ENCODE measurements at places on chromosomes 6 and 20.

GRCh38 chr6:117601811-117602150 is 530 bp downstream of the GOPC start:
- DNase-seq = no peak

DNA sequence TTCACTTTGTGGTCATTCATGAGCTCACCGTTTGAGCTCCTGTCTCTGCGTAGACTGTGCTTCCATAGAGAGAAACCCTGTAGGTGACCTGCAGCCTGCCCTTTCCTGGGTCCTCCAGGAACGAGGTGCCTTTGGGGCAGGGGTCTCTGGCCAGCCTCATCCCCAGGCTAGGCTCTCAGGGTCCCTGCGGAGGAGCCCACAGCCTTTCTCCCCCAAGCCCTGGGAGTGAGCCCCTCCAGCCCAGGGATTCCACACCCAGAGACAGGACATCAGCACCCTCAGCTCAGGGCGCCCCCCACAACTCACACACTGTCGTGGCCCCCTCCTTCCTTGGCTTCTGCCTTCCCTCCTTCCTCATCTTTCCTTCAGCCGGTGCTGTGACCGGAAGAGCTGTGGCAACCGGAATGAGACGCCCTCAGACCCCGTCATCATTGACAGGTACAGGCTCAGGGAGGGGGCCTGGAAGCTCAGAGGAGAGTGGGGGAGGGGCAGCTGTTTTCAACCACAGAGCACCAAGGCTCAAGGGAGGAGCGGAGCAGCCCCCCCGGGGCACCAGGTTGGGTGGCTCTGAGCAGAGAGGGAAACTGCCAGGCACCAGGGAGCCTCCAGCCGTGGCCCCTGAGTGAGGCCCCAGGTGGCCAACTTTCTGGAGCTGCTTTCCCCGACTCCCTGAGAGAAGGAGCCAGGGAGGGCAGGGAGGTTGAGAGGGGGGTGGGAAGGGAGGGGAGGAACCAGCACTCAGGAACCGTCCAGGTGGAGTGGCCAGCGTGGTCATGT is 16.8 kb downstream of the EBF4 start:
- no peak for DNase-seq

DNA sequence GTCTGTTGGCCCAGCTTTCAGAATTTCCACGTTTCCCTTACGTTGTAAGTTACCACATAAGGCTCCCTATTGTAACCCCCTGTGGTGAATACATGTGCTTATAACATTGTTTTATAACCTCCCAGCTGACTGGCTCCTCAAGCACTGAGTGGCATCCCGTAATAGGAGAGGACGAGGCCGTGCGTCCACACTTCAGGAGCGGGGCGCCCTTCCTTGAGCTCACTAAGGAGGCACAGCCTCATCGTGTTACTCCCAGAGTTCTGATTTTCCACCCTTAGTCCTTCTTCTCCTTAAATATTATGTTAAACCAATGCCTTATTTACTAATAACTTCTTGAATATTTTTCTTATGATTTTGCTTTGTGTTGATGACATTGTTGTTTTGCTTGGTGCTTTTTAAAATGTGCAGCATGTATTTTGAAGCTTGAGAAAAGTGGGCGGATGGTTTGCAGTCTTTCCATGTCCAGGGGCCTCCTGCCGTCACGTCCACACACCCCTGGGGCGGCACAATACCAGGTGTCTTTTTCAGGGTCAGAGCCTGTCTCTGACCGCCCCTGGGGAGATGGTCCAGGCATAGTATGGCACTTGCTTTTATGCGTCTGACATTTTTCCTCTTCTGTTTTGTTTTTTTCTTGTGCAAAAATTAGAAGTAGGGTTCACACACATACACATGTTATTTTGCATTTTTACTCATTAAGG is 181.8 kb downstream of the DLL1 start:
- no peak for DNase-seq

DNA sequence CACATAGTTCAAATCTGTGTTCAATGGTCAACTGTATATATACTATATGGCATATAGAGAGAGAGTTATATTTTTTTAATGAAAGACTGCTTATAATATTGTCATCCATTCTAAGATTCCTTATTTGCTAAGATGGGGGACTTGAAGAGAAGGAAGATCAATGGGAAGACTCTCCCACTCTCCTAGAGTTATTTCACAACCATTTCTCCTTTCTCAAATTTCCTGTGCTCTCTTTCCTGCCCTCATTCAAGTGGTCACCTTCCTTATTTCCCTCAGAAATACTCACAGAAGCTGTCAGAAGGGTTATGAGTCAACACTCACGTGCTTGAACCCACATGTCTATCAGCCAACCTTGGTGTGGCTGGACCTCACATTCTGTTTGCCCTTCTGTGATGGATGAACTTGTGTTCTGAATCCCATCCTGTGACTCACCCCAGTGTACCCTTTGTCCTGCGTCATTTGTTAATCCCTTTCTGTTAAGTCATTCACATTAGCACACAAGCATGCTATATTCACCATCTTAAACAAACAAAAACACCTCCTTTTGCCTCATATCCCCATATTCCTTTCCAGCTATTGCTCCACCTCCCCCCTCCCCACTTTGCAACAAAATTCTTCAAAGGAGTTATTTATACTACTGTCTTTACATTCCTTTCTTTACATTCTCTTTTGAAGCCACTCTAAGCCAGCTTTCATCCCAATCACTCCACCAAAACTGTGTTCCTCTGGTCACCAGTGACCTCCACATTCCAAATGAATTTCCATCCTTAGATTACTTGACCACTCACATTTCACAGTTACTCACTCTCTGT is 279.3 kb upstream of the TCF21 start:
- DNase-seq = peak; percentile 100

- DNase-seq = peak; percentile 10
Measured at GRCh38 chr6:2659882-2660281, 90.8 kb downstream of the MYLK4 start.

DNA sequence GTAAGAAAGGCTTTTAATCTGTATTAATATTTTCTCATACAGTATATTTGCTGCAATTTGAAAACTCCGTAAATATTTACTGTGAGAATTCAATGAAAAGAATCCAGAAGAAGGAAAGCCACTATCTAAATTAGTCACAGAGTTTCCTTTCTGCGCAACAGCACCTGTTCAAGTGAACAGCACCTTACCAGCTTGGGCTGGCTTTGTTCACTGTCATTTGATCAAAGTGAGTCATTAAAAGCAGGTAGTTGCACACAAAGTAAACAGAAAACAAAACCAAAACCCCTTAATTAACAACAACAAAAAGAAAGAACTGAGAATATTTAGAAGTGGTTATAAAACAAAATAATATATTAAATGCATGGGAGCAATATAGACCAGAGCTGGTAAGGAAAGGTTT is 12.8 kb downstream of the SMLR1 start:
- no peak for DNase-seq

GRCh38 chr6:15400572-15401004 is 154.7 kb downstream of the JARID2 start:
- no peak for DNase-seq

DNA sequence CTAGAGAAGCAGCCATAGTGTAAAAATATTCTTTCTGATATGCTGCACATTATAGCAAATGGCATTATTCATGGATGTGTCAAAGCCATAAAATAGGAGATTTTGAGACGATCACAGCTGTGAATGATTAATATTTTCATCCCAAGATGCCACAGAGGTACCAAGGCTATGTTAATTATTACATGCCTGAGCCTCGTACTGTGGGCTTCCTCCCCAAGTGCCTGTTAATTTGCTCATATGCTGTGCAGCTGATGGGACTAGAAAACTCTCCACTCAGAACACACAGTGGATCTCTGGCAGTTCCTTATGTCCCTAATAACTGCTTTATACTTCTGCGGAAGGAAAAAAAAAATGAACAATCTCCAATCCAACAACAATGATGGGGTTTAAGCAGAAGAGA is 184.9 kb upstream of the TSHZ2 start:
- no peak for DNase-seq

DNA sequence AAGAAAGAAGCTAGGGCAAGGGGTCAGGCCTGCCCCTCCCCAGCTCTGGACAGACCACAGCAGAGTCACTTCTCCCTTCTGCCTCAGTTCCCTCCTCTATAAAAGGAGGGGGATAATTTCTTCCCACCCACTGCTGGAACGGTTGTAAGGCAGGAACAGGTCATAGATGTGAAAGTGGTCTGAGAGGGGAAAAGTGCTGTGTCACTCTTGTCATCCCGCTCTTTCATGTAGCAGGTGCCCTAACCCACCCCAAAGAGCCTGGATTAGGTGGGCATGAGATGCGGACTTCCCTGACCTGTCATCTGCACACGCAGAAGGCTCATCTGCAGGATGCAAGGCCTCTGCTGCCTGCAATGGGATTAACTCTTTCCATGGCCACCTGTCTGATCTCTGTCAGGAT is 218.2 kb upstream of the LRFN2 start:
- no peak for DNase-seq
